Activated naive CD4-positive, alpha-beta T cell treated with anti-CD3 and anti-CD28 coated beads, Interleukin-2, amount 50 U/mL, for 72 hours (primary cell): ENCODE measurements at places on chromosomes 2 and 18.

DNA sequence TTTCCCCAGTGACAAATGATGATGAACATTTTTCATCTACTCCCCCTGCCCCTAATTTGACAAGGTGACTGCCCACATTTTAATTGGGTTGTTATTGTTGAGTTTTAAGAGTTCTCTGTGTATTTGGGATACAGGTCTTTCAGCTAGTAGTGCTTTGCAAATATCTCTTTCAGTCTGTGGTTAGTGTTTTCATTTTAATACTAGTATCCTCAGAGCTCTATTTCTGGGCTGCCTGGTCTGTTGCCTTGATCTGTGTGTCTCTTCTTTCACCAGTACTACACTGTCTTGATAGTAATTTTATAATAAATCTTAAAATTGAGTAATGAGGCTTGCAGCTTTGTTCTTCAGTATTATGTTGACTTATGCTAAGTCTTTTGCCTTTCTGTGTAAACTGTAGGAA is 19.7 kb downstream of the EIF5B start:
- no peak for DNase-seq

DNA sequence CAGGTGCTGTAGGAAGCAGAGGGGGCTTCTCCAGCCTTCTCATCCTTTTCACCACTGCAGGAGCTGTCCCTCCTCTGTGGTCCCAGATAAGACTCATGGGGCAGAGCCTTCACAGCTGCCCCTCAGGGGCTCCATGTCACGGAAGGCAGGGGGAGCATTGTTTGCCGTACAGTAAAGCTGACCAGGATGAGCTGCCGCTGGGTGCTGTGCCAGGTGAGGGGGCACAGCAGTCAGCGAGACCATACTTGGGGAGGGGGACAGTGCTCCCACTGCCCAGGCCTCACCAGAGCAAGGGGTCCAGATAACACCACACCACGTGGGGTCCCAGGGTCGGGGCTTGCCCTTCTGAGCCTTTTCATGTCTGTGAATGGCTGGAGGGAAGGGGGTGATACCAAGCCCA is 46.3 kb downstream of the PLEKHB2 start:
- no peak for DNase-seq

- no peak for DNase-seq
Measured at GRCh38 chr2:226711606-226712296, 87.9 kb downstream of the IRS1 start.

GRCh38 chr2:118374974-118375755 is 286.9 kb downstream of the INSIG2 start:
- DNase-seq = no peak

DNA sequence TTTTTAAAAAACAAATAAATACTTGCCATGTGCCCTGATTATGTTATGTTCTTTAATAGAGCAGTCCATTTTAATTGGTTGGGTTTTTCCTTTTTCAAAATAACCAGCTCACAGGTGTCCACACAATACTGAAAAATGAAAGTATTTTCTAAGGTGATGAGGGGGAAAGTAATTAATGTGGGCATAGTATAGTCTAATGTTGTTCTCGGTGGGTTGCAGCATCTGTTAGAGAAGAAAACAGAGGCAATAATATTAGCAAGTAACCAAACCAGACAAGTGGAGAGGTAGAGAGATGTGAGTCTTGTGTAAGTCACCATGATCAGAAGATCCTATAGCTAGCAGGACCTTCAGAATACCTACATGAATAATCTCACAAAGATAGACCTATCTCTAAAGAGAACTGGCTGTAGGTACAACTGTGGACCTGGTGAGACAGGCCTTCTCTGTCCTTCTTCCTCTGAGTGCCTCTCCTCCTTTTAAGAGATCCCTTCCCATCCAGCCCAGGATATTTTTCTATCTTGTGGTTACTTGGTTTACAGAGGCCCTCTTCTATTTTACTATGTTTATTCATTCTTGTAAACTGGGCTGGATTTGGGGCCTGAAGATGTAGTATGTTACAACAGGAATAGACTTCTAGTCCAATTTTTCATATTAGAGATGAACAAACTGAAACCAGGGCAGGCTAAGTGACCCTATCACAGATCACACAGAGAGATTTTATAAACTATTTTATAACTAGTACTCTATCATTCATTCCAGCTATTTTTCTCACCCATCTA is 67.1 kb upstream of the MSTN start:
- no peak for DNase-seq

GRCh38 chr2:73175663-73176204 is 26.6 kb upstream of the NOTO start:
- peak; percentile 82 for DNase-seq

GRCh38 chr2:170359466-170359865 is 181.5 kb downstream of the MYO3B start:
- no peak for DNase-seq

DNA sequence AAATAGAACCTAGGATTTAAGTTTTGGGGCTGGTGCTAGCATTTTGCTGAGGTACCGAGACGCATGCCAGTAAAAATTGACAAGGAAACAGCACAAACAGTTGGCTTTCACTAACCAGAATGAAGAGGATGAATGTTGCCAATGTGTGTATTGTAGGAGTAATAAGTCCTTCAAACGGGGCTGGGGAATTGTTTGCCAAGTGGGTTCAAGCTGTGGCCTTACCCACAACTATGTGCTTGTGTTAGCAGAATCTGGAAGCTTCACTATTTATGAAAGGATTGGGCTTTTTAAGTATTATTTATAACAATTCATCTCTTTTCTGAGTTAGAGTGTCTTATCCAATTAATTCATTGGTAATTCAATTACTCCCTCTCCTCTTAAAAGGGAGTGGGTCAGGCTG is 15.0 kb upstream of the KIF5C start:
- DNase-seq = no peak

- no peak for DNase-seq
Measured at GRCh38 chr2:176105078-176105729, 1.9 kb upstream of the HOXD11 start.

GRCh38 chr18:55244546-55244945 is 285.3 kb upstream of the CCDC68 start:
- DNase-seq = no peak

DNA sequence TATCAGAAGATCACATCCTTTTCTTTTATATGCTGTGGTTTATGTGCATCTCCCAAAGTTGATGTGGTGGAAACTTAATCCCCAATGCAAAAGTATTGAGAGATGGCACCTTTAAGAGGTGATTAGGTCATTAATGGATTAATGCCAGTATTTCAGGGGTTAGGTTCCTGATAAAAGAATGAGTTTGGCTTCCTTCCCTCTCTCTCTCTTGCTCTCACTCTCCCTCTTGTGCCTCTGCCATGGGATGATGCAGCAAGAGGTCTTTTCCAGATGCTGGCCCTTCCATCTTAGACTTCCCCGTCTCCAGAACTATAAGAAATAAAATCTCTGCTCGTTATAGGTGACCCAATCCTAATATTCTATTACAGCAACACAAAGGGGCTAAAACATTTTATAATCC is 85.0 kb downstream of the TTC27 start:
- DNase-seq = no peak

- DNase-seq = no peak
Measured at GRCh38 chr2:69811591-69811990, 17.9 kb upstream of the GMCL1 start.

- DNase-seq = no peak
Measured at GRCh38 chr18:24831081-24831480, 370.6 kb downstream of the HRH4 start.

- peak; percentile 51 for DNase-seq
Measured at GRCh38 chr2:28624793-28625701, 126.6 kb upstream of the PPP1CB start.

DNA sequence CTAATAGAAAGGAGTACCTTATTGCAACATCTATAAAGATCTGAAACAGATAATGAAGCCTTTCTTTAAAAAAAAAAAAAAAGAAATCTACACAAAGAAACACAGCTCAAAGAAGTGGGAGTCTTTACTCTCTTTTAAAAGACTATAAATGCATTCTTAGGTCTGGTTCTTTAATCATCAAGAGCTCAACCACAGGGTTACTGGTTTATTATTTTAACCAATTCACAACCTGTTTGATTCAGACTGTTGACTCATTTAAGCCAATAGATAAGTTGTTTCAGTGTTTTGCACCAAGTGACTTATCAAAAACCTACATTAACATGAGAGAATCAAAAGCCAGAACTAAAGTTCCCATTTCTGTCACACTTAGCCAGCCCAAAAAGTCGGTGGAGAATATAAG is 93.1 kb downstream of the TCF4 start:
- DNase-seq = no peak

DNA sequence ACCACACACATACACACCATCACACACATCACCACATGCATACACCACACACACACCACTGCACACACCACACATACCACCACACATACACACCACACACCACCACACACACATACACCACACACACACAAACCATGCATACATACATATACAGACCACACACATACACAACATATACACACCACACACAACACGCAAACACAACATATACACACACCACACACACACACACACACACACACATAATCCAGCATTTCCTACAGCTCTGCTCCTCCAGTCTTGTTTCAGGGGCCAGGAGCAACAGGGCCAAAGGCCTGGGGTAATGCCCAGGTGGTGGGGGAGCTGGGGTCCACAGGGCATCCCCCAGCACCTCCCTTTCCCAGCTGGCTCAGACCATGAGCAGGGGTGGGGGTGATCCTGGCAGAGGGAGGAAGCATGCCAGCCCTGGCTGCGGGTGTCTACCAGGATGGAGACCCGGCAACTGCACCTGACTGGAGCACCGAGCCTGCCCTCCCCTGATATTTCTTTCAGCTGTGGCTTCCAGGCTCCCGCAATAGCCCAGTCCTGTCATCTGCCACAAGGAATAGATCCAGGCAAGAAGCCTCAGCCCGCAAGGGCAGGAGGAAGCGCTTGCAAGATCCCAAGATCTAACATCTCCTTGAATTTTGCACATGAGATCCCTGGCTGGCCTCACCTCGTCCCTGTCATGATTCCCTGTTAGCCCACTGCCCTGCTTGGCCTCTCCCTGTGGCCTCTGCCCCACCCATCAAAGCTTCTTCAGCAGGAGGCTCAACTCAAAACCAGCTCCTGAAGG is 196.9 kb downstream of the TNS1 start:
- DNase-seq = no peak

GRCh38 chr2:180910831-180911665 is 69.4 kb upstream of the UBE2E3 start:
- no peak for DNase-seq

- no peak for DNase-seq
Measured at GRCh38 chr2:201882353-201883090, 76.2 kb downstream of the CDK15 start.

DNA sequence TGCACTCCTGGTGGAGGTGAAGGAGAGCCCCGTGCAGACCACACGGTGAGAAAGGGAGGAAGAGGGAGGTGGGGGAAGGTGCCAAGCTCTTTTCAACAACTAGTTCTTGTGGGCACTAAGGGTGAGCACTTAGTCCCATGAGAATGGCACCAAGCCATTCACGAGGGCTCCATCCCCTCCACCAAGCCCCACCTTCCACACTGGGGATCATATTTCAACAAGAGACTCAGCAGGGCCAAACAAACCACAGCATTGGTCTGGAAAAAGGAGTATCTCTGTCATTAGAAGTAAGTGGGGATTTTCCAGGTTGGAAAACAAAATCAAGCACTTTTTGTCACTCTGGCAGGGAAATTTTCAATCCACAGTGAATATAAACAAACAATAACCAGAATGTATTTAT is 38.4 kb downstream of the ZAP70 start:
- DNase-seq = no peak

- DNase-seq = no peak
Measured at GRCh38 chr2:15141211-15141610, 419.9 kb downstream of the NBAS start.

DNA sequence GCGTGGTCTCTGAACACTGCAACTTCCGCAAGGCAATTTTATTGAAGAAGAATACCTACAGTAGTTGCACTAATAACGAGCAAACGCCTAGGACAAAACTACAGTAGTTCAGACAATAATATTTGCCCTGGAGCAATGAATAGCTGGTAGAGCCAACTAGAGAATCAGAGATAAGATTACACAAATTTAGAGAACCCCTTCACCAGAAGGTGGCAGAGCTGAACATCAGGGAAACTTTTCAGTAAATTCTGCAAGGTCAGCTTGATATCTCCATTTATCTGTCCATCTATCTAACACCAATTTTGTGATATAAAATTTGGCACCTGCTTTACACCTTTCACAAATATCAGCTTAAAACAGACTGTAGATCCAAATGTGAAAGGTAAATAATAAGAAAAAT is 43.8 kb downstream of the CDH19 start:
- no peak for DNase-seq

DNA sequence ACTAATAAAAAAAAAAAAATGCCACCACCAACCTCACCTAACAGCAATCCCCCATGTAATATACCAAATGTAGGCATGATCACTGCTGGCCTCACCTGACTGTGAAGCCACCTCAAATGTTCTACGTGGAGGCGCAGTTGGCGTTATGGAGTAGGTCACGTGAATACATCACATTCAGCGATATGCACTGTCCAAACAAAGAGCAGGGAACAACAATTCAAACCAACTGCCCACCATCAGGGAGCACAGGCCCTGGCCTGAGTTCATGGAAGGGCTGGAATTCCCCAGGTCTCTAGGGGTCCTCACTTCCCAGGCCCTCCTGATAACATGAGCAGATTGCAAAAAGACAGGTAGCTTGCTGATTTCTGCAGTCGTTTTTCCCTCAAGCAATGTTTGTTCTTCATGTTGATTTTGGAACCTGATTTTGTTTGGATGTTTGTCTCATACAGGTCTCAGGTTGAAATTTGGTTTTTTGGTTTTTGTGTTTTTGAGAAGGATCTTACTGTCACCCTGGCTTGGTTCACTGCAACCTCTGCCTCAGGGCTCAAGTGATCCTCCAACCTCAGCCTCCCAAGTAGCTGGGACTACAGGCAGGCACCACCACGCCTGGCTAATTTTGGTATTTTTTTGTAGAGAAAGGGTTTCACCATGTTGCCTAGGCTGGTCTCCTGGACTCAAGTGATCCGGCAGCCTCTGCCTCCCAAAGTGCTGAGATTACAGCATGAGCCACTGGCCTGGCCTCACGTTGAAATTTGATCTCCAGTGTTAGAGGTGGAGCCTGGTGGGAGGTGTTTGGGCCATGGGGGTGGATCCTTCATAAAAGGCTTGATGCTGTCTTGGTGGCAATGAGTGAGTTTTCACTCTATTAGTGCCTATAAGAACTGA is 15.5 kb downstream of the TBC1D8 start:
- no peak for DNase-seq

DNA sequence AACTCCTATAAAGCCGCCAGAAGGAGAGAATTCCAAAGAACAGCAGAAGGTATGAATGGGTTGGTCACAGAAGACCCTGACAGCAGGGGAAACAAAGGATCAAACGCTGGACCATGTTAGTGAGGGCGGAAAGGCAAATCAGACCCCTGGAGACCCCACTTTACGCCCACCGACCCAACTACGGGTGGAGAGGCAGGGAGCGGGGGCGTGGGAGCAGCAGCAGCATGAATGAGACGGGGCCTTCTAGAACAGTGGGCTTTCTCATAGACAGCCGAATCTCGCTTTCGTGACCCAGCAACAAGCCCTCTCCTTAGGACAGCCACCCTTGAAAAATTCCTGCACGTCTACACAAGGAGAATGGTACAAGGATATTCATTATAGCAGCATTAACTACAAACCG is 191.0 kb downstream of the HDAC4 start:
- DNase-seq = no peak

GRCh38 chr2:34143149-34143548 is 544.0 kb upstream of the FAM98A start:
- no peak for DNase-seq

- peak; percentile 51 for DNase-seq
Measured at GRCh38 chr2:233404222-233404621, 49.9 kb downstream of the DGKD start.

- no peak for DNase-seq
Measured at GRCh38 chr2:17646081-17646554, 105.6 kb downstream of the VSNL1 start.

GRCh38 chr2:218387369-218388194 is 5.5 kb downstream of the SLC11A1 start:
- no peak for DNase-seq
